Central memory CD8-positive, alpha-beta T cell (primary cell): ENCODE measurements at places on chromosomes 7 and 10.

DNA sequence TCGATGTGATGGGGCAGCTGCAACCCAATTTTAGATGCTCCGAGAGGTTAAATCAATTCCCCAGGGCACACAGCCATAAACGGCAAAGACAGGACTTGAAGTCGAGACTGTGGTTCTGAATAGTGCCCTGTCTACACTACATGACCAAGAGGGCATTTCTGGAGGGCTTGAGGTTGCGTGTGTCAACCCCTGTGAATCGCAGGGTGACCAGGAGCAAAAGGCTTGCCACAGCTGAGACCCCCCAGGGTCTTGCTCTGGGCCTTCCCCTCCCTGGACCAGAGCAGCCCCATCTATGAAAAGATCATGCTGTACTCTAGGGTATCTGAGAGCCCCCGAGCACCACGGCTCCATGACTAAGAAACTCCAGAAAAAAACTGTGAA lies 26.8 kb upstream of the RASGEF1A start:
- DNase-seq: no peak
- peak overlapping the region; percentile 56 for H3K4me3 ChIP-seq
- peaks cover 40% of the 10 kb centered on the region for H3K4me1 ChIP-seq
- peaks cover 2% of the 10 kb centered on the region for H3K36me3 ChIP-seq

- DNase-seq: no peak
- no peak overlapping the region for H3K27ac ChIP-seq
- H3K4me1 ChIP-seq: no peaks in the 10 kb centered on the region
- H3K36me3 ChIP-seq: no peaks in the 10 kb centered on the region
- no peaks in the 10 kb centered on the region for H3K27me3 ChIP-seq
These were observed 211.6 kb upstream of the MAGI2 start for GRCh38 chr7:79664884-79665676.

GRCh38 chr7:40622941-40623501 lies 488.2 kb downstream of the SUGCT start:
- no peaks in the 10 kb centered on the region for H3K4me1 ChIP-seq
- no peak for DNase-seq
- no peaks in the 10 kb centered on the region for H3K27me3 ChIP-seq

GRCh38 chr10:115604627-115605026 lies 511.5 kb downstream of the ATRNL1 start:
- no peak for DNase-seq
- no peak overlapping the region for H3K27ac ChIP-seq
- no peaks in the 10 kb centered on the region for H3K4me1 ChIP-seq
- no peaks in the 10 kb centered on the region for H3K36me3 ChIP-seq
- no peaks in the 10 kb centered on the region for H3K27me3 ChIP-seq

- no peak for DNase-seq
- H3K4me1 ChIP-seq: no peaks in the 10 kb centered on the region
- H3K36me3 ChIP-seq: no peaks in the 10 kb centered on the region
- no peak overlapping the region for H3K4me3 ChIP-seq
- no peaks in the 10 kb centered on the region for H3K27me3 ChIP-seq
- no peak overlapping the region for H3K27ac ChIP-seq
These were observed 248.4 kb upstream of the HGF start for GRCh38 chr7:82018226-82018625.

DNA sequence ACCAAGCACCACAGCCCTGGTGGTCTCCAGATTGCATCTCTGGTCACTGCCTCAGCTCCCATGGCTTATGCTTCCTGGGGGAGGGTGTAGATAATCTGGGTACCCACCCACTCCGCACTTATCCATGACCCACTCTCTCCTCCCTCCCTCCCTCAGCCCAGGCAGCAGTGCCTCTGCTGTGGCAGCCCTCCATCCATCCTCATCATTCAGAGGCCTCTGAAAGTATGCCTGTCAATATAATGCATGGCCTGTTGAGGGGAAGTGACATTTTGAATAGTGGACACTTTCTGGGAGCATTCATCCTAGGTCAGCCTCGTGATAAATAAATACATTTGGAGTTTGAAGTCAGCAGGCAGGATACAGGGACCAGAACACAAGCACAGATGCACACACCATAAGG lies 23.2 kb downstream of the ZNF503 start:
- H3K36me3 ChIP-seq: no peaks in the 10 kb centered on the region
- H3K4me3 ChIP-seq: no peak overlapping the region
- H3K4me1 ChIP-seq: no peaks in the 10 kb centered on the region

GRCh38 chr10:131078131-131078881 lies 233.2 kb downstream of the TCERG1L start:
- H3K4me3 ChIP-seq: no peak overlapping the region
- H3K27ac ChIP-seq: no peak overlapping the region
- no peaks in the 10 kb centered on the region for H3K36me3 ChIP-seq
